Fibroblast of skin of back (primary cell): ENCODE measurements at places on chromosomes 6 and 20.

- DNase-seq, result no peak
These were observed 27.1 kb downstream of the MRPL14 start for GRCh38 chr6:44100088-44100550.

DNA sequence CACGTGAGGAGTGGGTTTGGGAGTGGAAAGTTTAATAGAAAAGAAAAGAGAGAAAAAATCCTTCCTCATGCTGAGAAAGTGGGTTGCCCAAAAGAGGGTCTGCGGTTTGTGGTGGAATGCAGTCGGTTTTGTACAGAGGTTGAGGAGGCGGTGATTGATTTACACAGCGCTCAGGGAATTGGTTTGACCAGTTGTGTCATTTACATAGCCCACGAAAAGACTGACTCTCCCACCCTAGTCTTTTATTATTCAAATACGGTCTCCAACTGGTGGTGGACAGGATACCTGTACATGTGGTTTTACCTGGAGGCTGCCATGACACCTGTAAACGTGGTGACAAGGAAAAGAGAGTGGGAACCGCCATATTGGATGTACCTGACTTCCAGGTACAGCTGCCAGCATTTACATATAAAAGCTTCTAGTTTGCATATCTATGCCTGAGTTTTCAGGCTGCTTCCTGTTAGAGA lies 42.1 kb downstream of the HLA-DPB1 start:
- no peak for DNase-seq

DNA sequence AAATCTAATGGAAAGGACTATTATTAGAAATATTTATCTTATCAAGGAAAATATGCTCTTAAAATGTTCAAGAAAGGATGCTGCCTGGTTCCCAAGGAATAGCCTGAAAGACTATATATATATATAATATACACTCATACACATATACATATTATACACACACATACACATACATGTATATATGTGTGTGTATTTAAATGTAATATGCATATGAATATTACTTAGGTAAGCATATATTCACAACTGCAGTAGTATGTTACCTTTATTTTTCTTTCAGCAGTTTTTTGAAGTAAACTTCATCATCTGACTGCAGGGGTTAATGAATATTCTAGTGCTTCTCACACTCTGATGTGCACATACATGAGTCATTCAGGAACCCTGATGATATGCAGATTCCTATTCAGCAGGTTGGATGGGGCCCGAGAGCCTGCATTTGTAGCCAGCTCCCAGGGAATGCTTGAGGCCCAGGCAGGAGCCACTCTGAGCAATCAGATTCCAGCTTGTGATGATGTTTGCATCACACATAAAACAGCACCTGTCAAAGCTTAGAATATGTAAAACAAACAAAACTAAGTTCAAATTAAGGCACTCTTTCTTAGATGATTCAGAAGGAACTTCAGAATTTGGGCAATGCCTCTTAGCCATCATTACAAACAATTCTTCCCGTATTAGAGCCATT lies 16.1 kb downstream of the MYLK4 start:
- DNase-seq, result no peak

DNA sequence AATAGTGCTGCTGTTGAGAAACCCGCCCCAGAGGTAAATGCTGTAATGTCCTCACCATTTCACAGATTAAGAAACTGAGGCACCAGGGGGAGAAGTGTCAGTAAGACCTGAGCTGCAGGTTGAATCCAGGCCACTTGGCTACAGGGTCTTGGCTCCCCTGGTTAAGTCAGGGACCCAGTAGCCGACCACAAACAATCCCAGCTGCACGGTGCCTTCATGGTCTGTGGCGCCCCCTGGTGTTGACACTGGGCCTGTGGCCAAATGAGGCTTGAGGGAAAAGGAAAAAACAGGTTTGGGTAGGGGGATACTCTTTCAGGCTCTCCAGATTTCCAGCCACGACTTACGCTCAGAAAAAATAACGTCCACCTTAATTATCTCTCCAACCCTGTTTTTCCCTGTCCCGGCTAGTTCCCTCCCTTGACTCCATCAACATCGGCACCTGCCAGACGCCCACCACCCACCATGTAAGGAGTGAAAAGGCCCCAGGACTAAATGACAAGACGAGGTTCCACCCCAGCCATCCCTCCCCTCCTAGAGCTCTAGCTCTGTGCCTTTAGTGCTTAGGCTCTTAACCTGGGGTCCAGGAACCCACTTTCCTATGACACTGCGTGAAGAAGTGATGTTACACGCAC lies 47.7 kb upstream of the POLR1H start:
- peak; percentile 5 for DNase-seq

GRCh38 chr6:146868671-146869209 lies 270.0 kb downstream of the ADGB start:
- no peak for DNase-seq

- no peak for DNase-seq
These were observed 6.4 kb downstream of the GDAP1L1 start for GRCh38 chr20:44253528-44253927.

GRCh38 chr6:39254999-39255535 lies 25.8 kb upstream of the KCNK5 start:
- DNase-seq, result no peak
